ENCODE measurements at places on chromosomes 6 and 20.

GRCh38 chr6:356828-357251 is 34.7 kb upstream of the IRF4 start:
- peaks cover 6% of the 10 kb centered on the region for H3K4me1 ChIP-seq
- no peak for DNase-seq
- no peaks in the 10 kb centered on the region for H3K36me3 ChIP-seq
- no peaks in the 10 kb centered on the region for H3K27me3 ChIP-seq

GRCh38 chr20:64191002-64191401 is 26.8 kb downstream of the MYT1 start:
- no peak overlapping the region for H3K27ac ChIP-seq
- no peak overlapping the region for H3K4me3 ChIP-seq
- no peaks in the 10 kb centered on the region for H3K4me1 ChIP-seq
- H3K36me3 ChIP-seq = no peaks in the 10 kb centered on the region
- H3K27me3 ChIP-seq = peaks cover 2% of the 10 kb centered on the region

DNA sequence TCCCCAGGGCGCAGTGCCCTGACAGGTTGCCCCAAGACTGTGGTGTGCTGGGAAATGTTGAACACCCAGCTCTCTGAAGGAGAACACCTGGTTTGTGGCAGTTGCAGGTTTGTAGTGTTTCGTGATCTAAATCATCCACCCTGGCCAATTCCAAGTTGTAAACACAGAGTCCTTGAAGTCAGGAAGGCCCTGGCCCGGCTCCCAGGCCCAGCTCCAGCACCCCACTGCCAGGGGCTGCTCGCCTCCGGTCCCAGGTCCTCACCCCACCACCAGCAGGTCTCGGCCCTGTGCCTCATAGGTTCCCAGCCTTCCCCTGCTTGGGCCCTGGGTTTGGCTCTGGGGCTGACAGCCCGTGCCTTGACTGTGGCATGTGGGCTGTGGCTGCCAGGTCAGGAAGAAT is 121.4 kb upstream of the MLN start:
- no peaks in the 10 kb centered on the region for H3K36me3 ChIP-seq
- no peaks in the 10 kb centered on the region for H3K27me3 ChIP-seq
- H3K4me1 ChIP-seq = peaks cover 7% of the 10 kb centered on the region
- DNase-seq = no peak

DNA sequence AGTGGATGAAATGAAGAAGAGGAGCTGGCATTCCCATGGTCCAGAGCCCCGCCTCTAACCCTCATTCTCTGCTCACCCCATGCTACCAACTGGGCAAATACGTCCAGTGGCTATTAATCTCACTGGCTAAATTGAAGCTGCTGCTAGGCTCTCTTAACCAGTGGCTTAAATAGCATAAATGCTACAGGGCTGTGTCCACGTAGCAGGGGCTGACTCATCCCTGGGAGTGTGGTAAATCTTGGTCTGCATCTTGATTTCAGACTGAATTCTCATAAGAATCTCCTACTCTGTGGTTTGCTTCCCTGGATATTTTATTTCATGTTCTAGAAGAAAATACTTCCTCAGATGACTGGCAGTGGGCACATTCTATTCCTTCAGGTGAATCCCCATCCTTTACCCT is 193.1 kb upstream of the ARG1 start:
- H3K4me3 ChIP-seq = no peak overlapping the region
- no peaks in the 10 kb centered on the region for H3K4me1 ChIP-seq
- H3K27me3 ChIP-seq = no peaks in the 10 kb centered on the region
- DNase-seq = no peak

- no peaks in the 10 kb centered on the region for H3K4me1 ChIP-seq
- H3K27ac ChIP-seq = no peak overlapping the region
- peaks cover 5% of the 10 kb centered on the region for H3K36me3 ChIP-seq
- no peaks in the 10 kb centered on the region for H3K27me3 ChIP-seq
These were observed 93.9 kb downstream of the CD2AP start for GRCh38 chr6:47571488-47571887.

GRCh38 chr6:40788661-40789655 is 201.8 kb upstream of the LRFN2 start:
- H3K36me3 ChIP-seq = no peaks in the 10 kb centered on the region
- H3K27me3 ChIP-seq = no peaks in the 10 kb centered on the region
- no peak overlapping the region for H3K4me3 ChIP-seq
- H3K4me1 ChIP-seq = no peaks in the 10 kb centered on the region
- DNase-seq = no peak

DNA sequence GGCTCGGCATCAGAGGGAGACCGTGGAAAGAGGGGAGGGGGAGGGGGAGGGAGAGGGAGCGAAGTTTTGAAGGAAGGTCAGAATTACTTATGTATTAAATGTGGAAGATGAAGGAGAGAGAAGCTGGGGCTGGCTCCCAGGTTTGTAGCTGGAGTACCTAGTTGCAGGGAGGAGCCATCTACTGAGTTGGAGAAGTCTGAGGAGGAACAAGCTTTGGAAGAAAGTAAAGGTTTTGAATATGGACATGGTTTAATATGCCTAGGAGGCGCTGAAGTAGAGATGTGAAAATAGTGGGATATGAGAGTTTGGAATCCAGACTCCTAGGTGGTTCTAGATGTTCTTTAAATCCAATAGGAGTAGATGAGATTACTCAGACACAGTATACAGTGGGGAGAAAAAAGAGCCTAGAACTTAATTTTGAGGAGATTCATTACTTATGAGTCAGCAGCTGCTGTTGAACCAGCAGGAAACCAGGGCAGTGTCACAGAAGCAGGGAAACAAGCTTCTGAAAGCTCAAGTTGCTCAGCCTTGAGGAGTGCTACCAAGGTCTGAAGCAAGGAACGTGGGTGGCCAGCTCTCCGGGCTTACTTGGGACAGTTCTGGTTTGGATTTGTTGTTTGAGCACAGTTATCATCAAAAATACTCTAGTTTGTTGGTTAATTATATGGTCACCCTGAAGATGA is 149.3 kb downstream of the UTRN start:
- no peak overlapping the region for H3K27ac ChIP-seq
- H3K4me1 ChIP-seq = no peaks in the 10 kb centered on the region
- H3K36me3 ChIP-seq = peaks cover 68% of the 10 kb centered on the region

DNA sequence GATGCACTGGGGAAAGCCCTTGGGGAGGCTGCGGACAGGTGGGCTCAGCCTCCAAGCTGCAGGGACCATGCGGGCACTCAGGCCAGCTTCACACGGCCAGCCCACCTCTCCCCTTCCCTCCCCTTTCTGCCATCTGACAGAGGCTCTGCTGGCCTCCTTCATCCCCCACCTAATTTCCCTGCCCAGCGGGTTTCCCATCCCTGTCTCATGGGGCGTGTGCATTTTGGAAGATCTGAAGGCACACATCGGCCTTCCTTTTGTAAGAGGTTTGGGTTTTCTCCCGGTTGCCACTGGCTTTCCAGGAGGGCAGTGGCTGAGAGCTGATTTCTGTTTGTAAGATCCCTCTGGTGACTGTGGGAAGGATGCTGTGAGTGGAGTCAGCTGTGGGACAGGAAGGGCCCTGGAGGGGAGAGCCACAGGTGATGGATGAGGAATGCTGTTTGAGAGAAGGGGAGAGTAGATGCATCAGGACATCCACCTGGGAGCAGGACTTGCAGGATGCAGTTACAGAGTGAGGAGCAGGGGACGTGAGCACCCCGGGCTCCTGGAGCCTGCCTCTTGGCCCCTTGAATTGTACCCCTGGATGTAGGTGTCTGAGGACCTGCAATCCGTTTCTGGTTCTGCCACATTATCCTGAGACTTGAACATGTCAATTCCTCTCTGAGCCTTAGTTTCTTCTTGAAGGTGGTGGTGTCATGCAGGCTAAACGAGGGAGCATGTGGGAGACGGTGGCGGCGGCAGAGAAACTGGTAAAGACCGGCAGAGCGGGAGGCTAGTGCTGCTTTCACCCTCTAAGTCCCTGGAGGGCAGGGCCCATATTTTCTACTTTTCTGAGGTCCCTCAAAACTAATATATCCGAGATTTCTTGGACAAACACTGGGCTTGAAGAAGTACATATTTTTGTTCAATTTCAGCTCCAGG is 5.9 kb upstream of the TUBB1 start:
- no peak overlapping the region for H3K4me3 ChIP-seq
- DNase-seq = no peak
- no peak overlapping the region for H3K27ac ChIP-seq
- no peaks in the 10 kb centered on the region for H3K27me3 ChIP-seq

- H3K4me3 ChIP-seq = no peak overlapping the region
- no peak overlapping the region for H3K27ac ChIP-seq
- H3K27me3 ChIP-seq = no peaks in the 10 kb centered on the region
- no peaks in the 10 kb centered on the region for H3K4me1 ChIP-seq
- H3K36me3 ChIP-seq = no peaks in the 10 kb centered on the region
- no peak for DNase-seq
These were observed 92.3 kb upstream of the FUT9 start for GRCh38 chr6:95923518-95923917.

DNA sequence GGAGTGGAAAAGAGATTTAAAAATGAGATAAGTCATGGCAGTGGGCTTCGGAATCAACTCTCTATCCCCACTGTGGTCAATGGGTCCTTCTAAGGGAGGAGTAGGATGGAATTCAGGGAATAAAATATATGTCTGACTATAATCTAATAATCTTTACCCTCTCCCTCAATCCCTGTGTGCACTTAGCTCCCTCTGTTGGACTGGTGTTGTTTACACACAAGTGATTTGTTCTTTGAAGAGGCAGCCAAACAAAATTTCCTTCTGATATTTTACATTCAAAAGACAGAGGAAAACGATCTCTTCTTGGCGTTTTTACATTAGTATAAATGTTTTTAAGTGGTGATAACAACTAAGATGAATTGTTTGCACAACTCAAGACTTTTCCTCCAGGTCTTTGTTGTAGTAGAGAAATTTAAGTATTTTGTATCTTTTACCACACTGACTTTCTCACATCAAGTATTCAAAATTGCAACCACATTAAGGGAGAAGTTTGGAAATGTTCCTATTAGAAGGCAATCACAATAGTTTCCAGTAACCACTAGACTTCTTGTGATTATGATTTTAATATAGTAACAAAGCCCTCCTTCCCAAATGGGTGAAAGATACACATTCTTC is 317.8 kb downstream of the CENPW start:
- H3K27ac ChIP-seq = no peak overlapping the region
- no peaks in the 10 kb centered on the region for H3K27me3 ChIP-seq
- no peaks in the 10 kb centered on the region for H3K36me3 ChIP-seq
- DNase-seq = no peak
- H3K4me1 ChIP-seq = no peaks in the 10 kb centered on the region

DNA sequence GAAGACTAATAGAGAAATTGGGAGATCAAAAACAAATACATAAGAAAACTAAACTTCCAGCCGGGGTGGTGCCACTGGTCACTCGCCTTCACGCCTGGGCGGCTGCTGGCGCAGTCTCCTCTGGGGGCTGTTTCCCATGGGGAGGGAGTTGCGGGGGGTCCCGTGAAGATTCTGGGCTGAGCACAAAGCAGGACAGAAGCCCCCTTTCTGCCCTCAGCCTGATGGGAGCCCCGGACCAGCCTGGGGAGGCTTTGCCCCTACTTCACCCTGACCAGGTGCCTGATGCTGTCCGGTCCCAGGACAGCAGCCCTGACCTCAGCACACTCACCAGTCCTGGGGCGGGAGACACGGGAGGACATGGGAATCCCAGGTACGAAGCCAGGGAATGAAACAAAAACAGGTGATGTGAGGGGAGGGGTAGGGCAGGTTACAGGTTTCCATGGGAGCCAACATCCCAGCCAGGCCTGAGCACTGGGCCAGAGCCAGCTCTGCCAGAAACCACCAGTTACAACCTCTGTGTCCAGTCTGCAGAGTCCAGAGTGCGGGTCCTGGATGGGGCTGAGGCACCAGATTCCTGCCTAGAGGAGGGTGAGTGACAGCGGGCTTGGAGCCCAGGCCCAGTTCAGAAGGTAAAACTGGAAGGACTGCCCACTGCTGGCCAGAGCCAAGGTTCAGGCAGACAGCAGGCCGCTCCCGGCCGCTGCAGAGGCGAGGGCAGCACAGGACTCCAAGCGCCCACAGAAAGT is 326.4 kb downstream of the TAF4 start:
- no peaks in the 10 kb centered on the region for H3K36me3 ChIP-seq
- H3K27me3 ChIP-seq = no peaks in the 10 kb centered on the region
- no peak for DNase-seq
- H3K27ac ChIP-seq = no peak overlapping the region
- no peak overlapping the region for H3K4me3 ChIP-seq
- no peaks in the 10 kb centered on the region for H3K4me1 ChIP-seq

DNA sequence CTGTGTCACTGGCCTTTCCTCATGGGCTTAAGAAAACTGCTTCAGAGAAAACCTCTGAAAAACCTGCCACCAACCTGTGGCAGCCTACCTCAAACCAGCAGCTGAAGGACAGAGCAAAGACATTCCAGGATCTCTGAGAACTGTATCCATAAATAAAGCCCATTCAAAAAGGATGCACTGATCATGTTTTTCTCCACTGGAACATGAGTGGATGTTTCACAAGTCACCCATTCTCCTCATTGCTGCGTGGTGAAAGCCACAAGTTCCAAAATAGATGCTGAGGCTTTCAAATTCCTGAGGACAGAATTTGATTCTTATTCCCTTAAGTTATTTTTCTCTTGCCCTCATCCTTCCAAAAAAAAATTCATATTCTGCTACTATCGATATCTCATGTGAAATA is 280.6 kb downstream of the KHDC1L start:
- no peaks in the 10 kb centered on the region for H3K27me3 ChIP-seq
- H3K27ac ChIP-seq = no peak overlapping the region
- H3K4me3 ChIP-seq = no peak overlapping the region
- no peaks in the 10 kb centered on the region for H3K4me1 ChIP-seq

GRCh38 chr6:1667012-1667804 is 57.5 kb downstream of the FOXC1 start:
- no peak overlapping the region for H3K4me3 ChIP-seq
- no peaks in the 10 kb centered on the region for H3K36me3 ChIP-seq
- no peaks in the 10 kb centered on the region for H3K27me3 ChIP-seq
- H3K27ac ChIP-seq = no peak overlapping the region
- no peak for DNase-seq

DNA sequence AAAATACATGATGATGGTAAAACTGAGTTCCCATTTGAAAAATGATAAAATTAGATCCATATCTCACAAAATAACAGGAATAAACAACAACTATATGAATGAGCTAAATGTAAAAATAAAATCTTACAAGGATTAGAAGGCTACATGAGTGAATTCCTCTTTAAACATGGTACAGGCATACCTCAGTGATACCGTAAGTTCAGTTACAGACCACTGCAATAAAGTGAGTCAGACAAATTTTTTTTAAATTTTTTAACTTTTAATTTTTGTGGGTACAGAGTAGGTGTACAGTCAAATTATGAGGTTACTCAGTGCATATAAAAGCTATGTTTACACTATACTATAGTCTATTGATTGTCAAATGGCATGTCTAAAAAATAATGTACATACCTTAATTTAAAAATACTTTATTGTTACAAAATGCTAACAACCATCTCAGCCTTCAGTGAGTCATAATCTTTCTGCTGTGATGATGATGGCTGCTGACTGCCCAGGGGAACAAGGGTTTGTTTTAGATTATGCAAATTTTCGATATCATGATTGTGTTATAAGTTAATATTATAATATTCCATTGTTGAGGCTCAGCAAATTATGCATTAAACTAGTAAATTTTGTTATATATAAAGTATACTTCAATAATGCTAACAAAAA is 222.8 kb upstream of the RUNX2 start:
- no peaks in the 10 kb centered on the region for H3K27me3 ChIP-seq
- DNase-seq = no peak
- no peak overlapping the region for H3K27ac ChIP-seq
- H3K36me3 ChIP-seq = no peaks in the 10 kb centered on the region
- H3K4me3 ChIP-seq = no peak overlapping the region
- no peaks in the 10 kb centered on the region for H3K4me1 ChIP-seq

- DNase-seq = no peak
- H3K4me3 ChIP-seq = no peak overlapping the region
- no peaks in the 10 kb centered on the region for H3K4me1 ChIP-seq
- H3K27ac ChIP-seq = no peak overlapping the region
- no peaks in the 10 kb centered on the region for H3K27me3 ChIP-seq
These were observed 982.0 kb upstream of the EPHA7 start for GRCh38 chr6:94401311-94401710.
